Anterior cingulate cortex (tissue), 58 donors: ENCODE measurements at places on chromosomes 11 and 22.

GRCh38 chr11:10377183-10377582 lies 72.3 kb downstream of the ADM start:
- DNase-seq = no peak

DNA sequence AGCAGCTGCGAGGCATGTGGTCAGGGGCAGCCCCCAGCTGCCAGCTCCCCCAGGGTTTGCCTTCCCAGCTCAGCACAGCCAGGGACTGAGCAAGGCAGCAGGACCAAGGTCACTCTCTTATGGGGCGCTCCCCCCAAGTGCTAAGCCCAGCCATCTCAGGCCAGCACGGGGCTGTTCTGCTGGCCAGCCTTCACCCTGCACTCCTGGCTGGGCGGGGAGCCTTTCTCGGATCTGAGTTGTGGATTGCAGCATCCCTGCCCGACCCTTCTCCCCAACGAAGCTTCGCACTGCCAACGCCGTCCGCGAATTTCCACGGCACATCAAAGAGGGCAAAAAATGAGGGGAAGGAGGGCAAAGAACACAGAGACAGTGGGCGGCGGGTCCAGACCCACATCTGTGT lies 42.5 kb upstream of the GAL start:
- DNase-seq = no peak

GRCh38 chr11:8218840-8219239 lies 44.8 kb downstream of the LMO1 start:
- no peak for DNase-seq

DNA sequence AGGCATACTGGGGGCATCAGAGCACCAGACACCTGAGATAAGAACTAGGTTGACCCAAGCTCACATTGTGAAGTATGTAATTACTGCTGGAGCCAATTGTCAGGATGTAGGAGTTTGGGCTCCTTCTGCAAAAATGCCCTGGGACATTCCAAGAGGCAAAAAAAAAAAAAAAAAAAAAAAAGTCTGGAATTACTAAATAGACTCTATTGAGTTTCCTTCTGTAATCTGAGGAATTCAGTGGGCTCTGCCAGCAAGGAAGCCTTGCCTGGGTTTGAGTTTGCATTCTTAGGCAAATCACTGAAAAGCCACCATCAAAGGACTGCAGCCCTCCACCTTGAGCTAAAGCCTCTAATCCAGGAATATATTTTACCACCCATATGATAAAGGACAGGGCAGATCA lies 8.0 kb upstream of the CAVIN3 start:
- DNase-seq = no peak

GRCh38 chr11:78131956-78132355 lies 7.5 kb downstream of the ALG8 start:
- no peak for DNase-seq

- no peak for DNase-seq
These were observed 528 bp downstream of the WEE1 start for GRCh38 chr11:9573775-9574621.

DNA sequence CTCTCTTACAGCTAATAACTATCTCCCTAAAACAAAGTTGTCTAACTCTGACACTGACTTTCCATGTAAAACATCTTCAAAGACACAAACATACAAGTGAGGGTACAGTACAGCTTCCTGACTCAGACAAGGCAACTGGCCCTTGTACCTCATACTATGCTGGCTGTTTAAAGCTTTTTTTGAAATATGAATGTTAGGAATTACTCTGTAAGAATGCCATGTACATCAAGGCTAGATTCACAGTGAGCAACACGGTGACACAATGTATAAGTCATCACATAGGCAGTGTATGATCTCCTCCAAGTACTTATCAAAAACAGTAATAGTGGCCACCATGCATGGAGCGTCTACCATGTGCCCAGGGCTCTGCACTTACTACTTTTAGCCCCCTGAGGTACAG lies 28.6 kb downstream of the ALG8 start:
- no peak for DNase-seq

GRCh38 chr11:76857781-76858410 lies 2.8 kb upstream of the ACER3 start:
- no peak for DNase-seq
